Activated CD4-positive, alpha-beta T cell treated with anti-CD3 and anti-CD28 coated beads, Interleukin-2, amount 10 ng/mL, durations not matched to agents 24 days and 14 days (primary cell): ENCODE measurements at places on chromosomes 12 and 14. TPM values are rescaled to one million over a fixed set of nuclear protein-coding genes. Genes with fewer than 3 reads are reported as not detected.

Gene NPFF
- total RNA-seq = 0.57 TPM in 1 of 2 replicates, not detected in the other

Gene CPNE6
- not detected in 2 replicates for total RNA-seq

Gene RDH16
- total RNA-seq = 0.38 and 0.42 TPM in 2 replicates

Gene ANO2
- total RNA-seq = not detected in 2 replicates

Gene ATL1
- total RNA-seq = 0.75 and 1.0 TPM in 2 replicates
